PC-9 (cell line): ENCODE measurements at places on chromosomes 2 and 18. TPM values are rescaled to one million over a fixed set of nuclear protein-coding genes. Genes with fewer than 3 reads are reported as not detected.

GRCh38 chr2:61670591-61671501 lies 132.7 kb upstream of the XPO1 start:
- peak; percentile 93 for DNase-seq

DNA sequence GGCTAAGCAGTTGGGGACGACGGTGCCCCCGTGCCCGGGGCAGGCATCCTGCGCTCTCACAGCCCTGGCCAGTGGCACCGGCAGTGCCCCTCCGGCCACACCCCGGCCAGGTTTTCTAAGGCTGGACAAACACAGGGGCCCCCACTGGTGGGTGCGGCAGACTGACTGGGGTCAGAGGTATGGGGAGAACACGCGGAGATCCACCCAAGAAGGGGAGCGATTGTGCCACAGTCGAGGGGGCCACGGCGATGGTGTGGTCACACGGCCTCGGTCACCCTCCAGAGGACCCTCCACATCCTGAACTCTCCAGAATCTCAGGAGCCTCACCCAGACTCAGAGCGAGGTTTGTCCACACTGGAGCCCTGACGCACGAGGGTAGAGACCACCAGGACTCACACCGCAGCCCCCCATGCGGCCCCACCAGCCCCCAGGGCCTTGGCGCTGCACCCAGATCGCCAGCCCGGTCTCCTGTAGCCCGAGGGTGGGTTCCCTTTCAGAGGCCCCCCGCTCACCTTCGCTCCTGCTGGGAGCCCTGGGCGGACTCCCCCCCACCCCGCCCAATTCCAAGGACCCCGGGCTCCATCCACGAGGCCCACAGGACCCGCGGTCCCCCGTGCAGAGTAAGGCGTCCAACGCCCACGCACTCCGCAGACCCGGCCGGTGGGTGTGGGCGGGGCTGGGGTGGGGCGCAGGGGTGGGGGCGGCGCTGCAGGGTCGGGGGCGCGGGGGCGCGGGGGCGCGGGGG lies 15.2 kb downstream of the PDCD1 start:
- DNase-seq: no peak

- DNase-seq: no peak
These were observed 726.4 kb upstream of the CDH2 start for GRCh38 chr18:28903306-28903705.

GRCh38 chr2:73914667-73915066 lies 12.0 kb upstream of the DGUOK start:
- DNase-seq: no peak

DNA sequence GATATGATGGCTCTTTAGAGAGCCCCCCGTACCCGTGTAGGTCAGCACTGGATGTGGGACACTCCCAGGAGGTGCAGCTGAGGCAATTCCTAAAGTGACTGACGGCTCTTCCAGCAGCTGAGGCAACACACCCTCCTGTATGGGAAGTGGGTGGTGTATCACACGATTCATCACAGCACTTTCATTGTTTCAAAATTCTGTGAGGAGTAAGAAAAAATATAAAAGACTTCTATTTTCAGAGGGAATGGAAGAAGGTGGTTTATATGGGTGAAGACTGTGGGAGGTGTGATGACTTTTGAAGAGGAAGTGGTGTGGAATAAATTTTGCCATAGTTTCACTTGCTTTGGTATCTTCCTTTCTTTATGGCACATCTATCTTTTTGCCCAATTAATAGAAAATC lies 22.3 kb downstream of the QPCT start:
- no peak for DNase-seq

SATB2 gene
- total RNA-seq: 7.3 and 7.8 TPM in 2 replicates

C2orf72 gene
- 0.13 TPM in 1 of 2 replicates, not detected in the other for total RNA-seq

- DNase-seq: no peak
These were observed 68.0 kb downstream of the ACAA2 start for GRCh38 chr18:49745045-49746014.

GRCh38 chr2:98713332-98714015 lies 17.5 kb downstream of the MGAT4A start:
- DNase-seq: no peak
